ENCODE measurements at places on chromosomes 3 and 15. TPM values are rescaled to one million over a fixed set of nuclear protein-coding genes. Genes with fewer than 3 reads are reported as not detected.

POC1A gene
- total RNA-seq: 19.5 TPM

GABRR3 gene
- total RNA-seq: not detected

GOLGA8J gene
- not detected for total RNA-seq

MOBP gene
- not detected for total RNA-seq

WDR93 gene
- not detected for total RNA-seq

GADL1 gene
- not detected for total RNA-seq

CNTN4 gene
- not detected for total RNA-seq

SPATA12 gene
- total RNA-seq: not detected

CCR3 gene
- total RNA-seq: not detected

GPR171 gene
- total RNA-seq: 108 TPM

SAMMSON gene
- total RNA-seq: not detected

SCAANT1 gene
- not detected for total RNA-seq

EAF2 gene
- 20.8 TPM for total RNA-seq

DNA sequence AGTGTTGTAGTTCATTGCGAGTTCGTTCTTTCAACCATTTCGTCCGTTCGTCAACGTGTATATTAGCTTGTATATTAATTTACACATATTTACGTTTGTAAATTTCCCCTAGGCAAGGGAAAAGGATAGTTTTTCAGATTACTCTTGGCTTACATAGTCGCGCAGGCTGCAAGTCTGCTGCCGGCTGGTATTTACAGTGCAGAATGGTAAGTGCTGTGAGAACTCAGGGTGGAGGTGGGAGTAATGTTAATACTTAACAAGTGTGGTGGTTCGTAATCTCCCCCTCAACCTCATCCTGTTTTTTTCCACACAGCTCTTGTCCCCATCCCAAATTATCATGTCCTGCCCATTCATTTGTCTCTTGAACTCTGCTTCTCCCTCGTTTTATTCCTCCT is 766 bp downstream of the FAM98B start:
- ATAC-seq: no peak

DNA sequence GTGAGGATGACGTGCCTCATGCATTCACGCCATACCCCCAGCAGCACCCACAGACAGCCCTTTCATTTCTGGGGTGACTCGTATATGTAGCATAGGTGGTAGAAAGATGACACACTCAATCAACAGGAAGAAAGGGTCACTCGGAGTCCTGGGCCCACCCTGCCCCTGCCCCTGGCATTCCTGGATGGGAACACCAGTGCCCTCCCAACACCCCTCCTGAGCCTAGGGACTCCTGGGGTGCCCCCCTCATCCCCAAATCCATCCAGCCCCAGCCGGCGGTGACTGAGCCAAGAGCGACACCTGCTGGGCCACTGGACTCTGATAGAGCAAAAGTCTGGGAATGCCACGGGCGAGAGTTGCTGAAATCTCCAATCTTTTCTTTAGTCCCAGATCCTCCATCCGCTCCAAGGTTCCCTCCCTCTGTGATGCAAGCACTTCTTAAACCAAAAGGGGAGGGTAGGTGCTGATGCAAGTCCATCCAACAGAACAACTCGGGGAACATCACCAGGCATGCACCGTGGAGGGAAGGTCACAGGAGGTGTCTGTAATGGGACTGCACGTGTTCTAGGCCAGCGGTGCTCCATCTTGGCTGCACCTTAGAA is 31.1 kb downstream of the ACAN start:
- peak; percentile 74 for ATAC-seq

DNA sequence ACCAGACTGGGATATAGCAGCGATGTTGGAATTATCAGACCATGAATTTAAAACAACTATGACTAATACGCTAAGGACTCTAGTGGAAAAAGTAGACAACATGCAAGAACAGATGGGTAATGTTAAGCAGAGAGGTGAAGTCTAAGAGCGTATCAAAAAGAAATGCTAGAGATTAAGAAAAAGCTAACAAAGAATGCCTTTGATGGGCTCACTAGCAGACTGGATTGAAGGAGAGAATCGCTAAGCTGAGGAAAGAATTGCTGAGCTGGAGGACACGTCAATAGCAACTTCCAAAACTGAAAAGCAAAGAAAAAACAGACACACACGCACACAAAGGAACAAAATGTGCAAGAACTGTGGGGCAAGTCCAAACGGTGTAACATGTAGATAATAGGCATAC is 20.0 kb upstream of the CMTM6 start:
- ATAC-seq: no peak

DNA sequence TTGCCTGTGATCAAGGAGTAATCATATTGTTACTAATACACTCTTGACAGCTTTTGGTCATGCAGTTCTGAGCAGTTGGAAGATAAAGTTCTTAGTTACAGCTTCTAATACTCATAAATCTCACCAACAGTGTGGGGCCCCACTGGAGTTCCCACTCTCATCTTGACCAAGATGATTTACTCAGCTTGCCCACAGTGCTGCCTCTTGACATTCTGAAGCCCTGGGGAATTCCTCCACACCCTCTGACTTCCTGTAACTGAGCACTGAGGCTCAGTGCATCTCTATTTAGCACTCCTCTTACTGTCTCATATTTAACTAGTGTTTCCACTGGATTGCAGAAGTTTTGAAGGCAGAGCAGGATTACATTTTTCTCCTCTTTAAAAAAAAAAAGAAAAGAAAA is 1.9 kb upstream of the ARL6IP5 start:
- peak; percentile 70 for ATAC-seq

- peak; percentile 79 for ATAC-seq
These were observed 78.5 kb upstream of the CHD2 start for GRCh38 chr15:92821491-92822116.

GRCh38 chr3:58025837-58026569 is 17.8 kb downstream of the FLNB start:
- ATAC-seq: no peak

DNA sequence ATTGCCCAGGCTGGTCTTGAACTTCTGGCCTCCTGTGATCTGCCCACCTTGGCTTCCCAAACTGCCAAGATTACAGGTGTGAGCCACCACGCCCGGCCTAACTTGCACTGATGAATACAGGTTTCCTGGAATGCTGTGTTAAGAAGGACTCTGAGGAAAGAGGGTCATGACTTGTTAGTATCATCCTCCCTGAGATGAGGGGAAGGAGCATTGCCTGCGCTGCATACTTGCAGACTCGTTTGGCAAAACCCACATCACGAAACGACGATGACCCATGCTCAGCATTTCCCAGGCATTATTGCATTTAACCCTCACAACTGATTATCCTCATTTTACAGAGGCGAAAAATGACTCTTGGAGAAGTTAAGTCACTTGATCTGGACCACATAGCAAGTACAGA is 18.9 kb downstream of the COLQ start:
- ATAC-seq: no peak

DNA sequence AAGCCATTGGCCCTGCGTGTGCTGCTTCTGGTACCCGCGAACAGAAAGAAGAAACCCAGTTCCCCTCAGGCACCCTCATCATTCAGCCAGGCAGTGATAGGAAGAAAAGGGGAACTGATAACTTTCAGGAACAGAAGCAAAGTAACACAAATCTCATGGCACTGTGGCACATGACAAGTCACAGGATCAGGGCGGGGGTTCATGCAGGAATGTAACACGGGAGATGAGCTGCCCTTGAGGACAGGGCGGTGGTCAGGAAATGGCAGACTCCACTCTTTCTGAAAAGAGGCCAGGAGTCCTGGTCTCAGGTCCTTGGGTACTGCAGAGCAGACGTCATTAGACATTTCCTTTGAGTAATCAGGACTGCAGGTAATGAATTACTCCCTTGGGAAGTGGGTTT is 95.5 kb downstream of the CCNL1 start:
- no peak for ATAC-seq

GRCh38 chr15:27167738-27168137 is 196.8 kb downstream of the GABRG3 start:
- no peak for ATAC-seq

GRCh38 chr3:193853511-193854219 is 260.7 kb downstream of the OPA1 start:
- ATAC-seq: no peak

DNA sequence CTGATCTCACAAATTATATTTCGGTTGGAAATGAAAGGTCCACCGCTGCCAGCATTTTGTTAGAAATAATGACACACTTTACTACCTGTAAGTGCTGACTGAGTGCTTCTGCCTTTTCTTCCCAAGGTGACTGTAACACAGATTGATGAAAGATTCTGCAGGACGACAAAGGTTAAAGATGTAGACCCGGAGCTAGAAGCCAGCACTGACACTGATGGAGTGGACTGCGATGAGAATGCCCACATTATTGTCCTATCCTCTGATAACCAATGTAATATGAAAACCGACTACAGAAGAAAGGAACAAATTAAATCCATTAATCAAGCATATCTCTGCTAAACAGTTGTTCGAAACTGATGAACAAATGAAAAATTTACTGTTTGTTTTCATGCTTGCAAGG is 666.5 kb downstream of the GBE1 start:
- ATAC-seq: no peak

GRCh38 chr15:29062626-29063025 is 176.9 kb downstream of the APBA2 start:
- no peak for ATAC-seq

DNA sequence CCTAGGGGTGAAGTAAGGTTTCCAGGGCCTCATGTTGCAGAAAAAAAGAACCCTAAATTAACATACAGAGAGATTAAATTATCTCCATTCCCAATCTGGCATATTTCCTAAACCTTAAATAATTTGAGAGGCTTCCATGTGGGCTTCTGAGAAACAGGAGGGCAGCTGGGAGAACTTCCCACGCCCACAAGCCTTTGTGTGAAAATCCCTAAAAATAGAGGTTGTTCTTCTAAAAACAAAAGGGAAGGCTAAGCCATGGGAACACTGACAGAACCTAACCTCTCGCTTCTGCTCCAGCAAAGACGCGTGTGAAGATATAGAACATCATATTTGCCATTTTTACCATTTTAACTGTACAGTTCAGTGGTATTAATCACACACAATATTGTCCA is 812 bp upstream of the SLC12A8 start:
- no peak for ATAC-seq

DNA sequence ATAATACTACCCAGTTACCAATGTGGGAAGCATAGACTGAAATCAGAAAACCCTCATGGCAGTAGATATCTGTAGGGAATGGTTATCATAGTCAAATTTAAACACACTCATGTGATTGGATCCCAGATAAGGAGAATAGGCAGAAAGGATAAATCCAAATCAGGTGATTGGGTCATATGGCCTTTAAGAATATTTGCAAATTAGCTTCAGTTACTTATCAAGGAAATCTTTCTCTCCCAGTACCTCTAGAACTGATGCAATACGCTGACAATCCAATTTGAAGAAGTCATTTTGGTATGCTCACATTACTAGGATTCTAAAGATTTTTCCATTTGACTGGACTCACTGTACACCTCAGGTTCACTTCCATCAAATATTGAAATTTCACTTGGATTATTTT is 87.7 kb upstream of the MNS1 start:
- no peak for ATAC-seq

- no peak for ATAC-seq
These were observed 93.8 kb downstream of the LRIG1 start for GRCh38 chr3:66406831-66407610.

GRCh38 chr3:13077431-13078162 is 4.4 kb upstream of the IQSEC1 start:
- ATAC-seq: no peak

GRCh38 chr3:142495103-142495502 is 47.3 kb upstream of the XRN1 start:
- ATAC-seq: no peak

- ATAC-seq: no peak
These were observed 32.8 kb upstream of the MRPL3 start for GRCh38 chr3:131535596-131535995.

- ATAC-seq: peak; percentile 67
These were observed 113.2 kb upstream of the MYO5C start for GRCh38 chr15:52408823-52409222.

- no peak for ATAC-seq
These were observed 415.4 kb downstream of the RBMS3 start for GRCh38 chr3:29696311-29696710.

GRCh38 chr3:146468671-146469149 is 651 bp downstream of the PLSCR2 start:
- no peak for ATAC-seq

DNA sequence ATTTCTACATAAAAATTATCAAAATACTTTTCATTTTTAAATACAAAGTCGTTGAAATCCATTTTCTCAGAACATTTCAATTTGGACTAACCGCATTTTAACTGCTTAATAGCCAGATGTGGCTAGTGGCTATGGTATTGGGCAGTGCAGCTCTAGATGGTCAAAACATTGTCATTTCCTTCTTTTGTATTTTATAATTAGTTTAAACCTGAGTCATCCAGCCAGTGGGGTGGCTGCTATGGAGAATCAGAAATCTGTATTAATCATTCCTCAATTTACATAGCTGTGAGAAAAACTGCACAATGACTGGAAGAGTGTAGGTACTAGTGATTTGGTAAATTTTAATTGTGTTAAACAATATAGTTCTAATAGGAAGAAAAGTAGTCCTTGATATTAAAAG is 245.3 kb downstream of the PDZRN3 start:
- ATAC-seq: no peak

GRCh38 chr3:50242851-50243542 is 7.0 kb downstream of the GNAI2 start:
- peak; percentile 29 for ATAC-seq

DNA sequence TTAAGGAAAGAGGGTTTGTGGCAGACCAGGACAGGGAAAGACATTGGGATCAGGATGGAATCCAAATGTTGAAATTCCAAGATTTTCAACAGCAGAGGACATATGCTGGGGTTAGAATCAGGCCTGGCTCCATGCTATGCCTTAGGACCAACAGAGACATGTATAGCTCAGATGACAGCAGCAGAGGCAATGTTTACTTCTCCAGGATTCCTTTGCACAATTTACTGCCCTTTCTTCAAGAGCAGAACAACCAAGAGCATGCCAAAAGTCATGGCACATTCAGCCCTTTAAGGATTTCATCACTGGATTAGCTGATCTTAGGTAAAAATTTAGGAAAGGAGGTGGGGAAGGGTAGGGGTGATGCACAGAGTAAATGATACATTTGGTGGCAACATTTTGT is 69.6 kb upstream of the GSK3B start:
- no peak for ATAC-seq

DNA sequence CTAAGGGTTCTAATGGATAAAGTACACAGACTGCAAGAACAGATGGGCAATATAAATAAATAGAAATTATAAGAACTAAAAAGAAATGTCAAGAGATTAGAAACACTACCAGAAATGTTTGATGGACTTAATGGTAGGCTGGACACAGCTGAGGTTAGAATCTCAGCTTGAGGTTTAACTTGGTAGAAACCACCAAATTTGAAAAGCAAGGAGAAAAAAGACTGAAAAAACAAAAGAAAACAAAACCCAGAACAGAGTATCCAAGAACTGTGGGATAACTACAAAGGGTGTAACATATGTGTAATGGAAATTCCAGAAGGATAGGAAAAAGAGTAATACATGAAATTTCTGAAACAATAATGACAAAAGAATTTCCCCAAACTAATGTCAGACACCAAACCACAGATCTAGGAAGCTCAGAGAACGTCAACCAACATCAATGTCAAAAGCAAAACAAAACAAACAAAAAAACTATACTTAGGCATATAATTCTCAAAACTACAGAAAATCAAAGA is 35.0 kb downstream of the RFX7 start:
- peak; percentile 24 for ATAC-seq
